Stimulated activated CD8-positive, alpha-beta memory T cell treated with anti-CD3 and anti-CD28 coated beads, Interleukin-15, amount 100 ng/mL, for 1 hour (primary cell): ENCODE measurements at places on chromosomes 2 and 18.

- DNase-seq = no peak
Measured at GRCh38 chr2:82853299-82853698, 1605.8 kb downstream of the SUCLG1 start.

- no peak for DNase-seq
Measured at GRCh38 chr2:232903989-232904388, 33.9 kb downstream of the SNORC start.

- DNase-seq = no peak
Measured at GRCh38 chr2:229714080-229714735, at the start of gene DNER. TSS of gene DNER (minus strand) at chr2:229714555. CDS start at chr2:229714423, 132 bp downstream.

- DNase-seq = no peak
Measured at GRCh38 chr2:142044197-142044596, 86.6 kb downstream of the LRP1B start.

GRCh38 chr2:23246992-23247683 lies 137.8 kb upstream of the KLHL29 start:
- no peak for DNase-seq

GRCh38 chr2:24863641-24864040 lies 56.4 kb downstream of the ADCY3 start:
- DNase-seq = no peak

DNA sequence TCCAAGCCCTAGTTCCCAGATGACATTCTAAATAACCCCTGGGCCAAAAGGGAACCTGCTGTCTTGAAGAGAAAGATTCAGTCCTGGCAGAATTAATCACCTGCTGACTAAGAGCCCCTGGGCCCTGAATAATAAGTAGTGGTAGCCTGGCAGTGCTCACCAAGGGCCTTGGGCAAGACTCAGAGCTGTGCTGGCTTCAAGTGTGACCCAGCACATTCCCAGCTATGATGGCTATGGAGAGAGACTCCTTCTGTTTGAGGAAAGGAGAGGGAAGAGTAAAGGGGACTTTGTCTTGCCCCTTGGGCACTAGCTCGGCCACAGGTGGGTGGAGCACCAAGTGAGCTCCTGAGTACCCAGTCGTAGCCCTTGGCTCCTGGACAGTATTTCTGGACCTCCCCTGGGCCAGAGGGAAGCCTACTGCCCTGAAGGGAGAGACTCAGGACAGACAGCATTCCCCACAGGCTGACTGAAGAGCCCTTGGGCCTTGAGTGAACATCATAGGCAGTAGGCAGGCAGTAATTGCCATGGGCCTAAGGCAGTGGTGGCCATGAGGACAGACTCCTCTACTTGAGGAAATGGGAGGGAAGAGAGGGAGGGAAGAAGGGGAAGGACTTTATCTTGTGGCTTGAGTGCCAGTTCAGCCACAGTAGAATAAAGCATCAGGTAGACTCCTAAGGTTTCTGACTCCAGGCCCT lies 40.0 kb upstream of the INPP4A start:
- no peak for DNase-seq

DNA sequence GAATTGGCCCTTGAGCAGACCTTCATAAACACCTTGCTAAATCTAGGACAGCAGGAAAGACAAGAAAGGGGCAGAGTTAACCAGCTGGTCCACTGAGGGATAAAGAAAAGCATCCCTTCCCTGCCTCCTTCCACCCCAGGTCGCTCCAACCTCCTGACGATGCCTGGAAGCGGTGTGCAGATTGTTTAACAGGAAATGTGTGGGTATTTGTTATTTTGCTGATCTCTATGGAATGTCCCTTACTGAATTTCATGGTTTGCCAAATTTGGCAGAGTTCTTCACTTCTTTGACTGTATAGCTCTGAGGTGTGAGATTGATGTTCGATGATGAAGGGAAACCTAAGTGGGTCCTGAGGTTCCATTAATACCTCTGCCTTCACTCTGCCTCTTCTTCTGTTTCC lies 72.9 kb downstream of the MAP3K20 start:
- DNase-seq = no peak

DNA sequence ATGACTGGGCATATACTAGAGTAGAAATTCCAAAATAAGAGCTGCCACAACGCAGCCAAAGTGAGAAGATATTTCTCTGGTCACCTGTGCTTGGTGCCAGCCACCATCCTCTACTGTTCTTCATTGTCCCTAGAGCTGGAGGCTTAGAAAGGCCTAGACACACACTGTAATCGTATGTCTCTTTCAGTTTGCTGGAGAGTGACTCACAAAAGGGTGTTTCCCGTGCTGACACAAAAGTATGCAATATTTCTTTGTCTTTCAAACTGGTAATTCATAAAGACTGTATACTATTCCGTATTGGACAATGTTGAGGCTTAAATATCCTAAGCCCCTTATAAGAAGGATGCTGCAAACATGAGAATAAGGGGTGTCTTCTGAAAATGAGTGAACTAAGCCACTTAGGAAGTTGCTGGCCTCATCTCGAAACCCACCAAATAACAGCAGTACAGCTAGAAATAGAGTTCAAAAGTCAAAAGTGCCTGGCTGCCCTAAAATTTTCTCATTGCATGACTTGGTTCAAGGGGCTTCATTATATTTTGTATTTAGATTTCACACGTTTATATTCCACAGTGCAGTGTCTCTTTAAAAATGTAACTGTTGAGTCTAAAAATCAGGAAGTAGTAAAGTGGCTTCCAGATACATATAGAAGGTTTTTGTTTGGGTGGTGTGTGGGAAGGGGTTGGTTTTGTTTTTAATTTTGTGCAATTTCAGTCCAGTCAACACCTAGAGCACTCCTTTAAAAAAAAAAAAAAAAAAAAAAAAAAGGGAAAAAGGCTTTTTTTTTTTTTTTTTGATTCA lies 601.1 kb downstream of the ARHGAP15 start:
- DNase-seq = no peak

- no peak for DNase-seq
Measured at GRCh38 chr18:44594799-44595467, 85.8 kb upstream of the SETBP1 start.
